ENCODE measurements at places on chromosomes 4 and X.
A peak's percentile ranks its signal among the peaks of the same experiment; 100 is the strongest.

DNA sequence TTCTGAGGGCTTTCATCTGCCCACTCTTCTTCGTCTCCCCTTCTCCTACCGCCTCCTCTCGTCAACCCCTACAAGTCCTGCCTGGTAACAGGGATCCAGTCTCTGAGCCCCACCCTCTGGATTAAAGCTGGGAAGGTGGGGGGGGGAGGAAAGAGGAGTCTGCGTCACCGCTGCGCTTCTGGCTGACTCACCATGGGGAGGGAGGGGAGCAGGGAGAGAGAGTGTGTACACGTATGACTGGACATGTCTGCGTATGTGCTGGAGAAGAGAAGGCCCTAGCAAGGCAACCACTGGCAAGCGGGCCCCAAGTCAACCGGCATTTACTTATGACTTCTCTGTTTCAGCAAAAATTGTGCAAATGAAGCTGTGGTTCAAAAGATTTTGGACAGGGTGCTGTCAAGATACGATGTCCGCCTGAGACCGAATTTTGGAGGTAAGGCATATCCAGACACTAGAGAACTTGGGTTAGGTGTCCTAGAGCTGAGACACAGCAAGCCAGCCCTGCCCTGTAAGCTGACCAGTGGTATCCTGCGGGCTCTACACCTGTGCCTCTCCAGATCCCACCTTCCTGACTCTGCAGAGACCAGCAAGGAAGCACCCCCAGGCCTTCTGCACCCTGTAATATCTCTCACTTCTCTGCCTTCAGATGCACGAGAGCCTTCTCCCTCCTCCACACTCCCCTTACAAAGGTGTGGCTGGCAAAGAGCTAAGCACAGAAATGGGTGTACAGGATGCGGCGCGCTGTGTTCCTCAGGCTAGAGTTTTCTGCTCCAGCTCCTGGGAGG lies 2.5 kb downstream of the GABRQ start:
- DNase-seq: no peak

DNA sequence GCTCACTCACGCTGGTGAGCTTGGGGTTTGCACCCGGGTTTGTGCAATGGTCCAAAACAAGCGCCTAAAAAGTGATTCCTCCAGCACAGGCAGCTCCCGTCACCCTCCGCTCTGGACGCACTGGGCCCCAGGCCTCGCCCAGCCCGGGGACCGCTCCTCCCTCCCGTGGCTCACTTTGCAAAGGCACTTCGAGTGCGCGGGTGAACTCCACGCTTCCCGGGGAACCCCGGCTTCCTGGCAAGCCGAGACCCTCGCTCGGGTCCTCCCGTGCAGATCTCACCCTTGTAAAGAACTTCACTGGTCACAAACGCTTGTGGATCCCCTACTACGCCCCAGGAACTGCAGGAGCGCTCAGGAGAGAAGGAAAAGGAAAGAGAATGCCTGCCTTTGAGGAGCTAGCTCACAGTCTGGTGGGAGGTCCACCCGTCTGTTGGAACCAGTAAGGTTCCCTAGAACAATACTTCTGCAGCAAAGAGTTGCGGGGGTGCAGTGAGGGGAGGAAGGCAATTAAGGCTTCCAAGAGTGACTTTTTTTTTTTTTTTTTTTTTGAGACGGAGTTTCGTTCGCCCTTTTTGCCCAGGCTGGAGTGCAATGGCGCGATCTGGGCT lies at the start of gene CTPS2:
Gene CTPS2, minus strand, starts transcription at position 122 of the 608 bp plus-strand sequence. CDS start 9,767 bp downstream, outside the sequence.
- DNase-seq: peak; percentile 25

GRCh38 chrX:39481621-39482020 lies 616.1 kb downstream of the BCOR start:
- DNase-seq: no peak

- no peak for DNase-seq
Measured at GRCh38 chr4:72094059-72094797, 62.4 kb downstream of the NPFFR2 start.

GRCh38 chrX:9515973-9516538 lies 51.2 kb downstream of the TBL1X start:
- peak; percentile 12 for DNase-seq

GRCh38 chrX:68908071-68908470 lies 79.2 kb downstream of the EFNB1 start:
- no peak for DNase-seq

DNA sequence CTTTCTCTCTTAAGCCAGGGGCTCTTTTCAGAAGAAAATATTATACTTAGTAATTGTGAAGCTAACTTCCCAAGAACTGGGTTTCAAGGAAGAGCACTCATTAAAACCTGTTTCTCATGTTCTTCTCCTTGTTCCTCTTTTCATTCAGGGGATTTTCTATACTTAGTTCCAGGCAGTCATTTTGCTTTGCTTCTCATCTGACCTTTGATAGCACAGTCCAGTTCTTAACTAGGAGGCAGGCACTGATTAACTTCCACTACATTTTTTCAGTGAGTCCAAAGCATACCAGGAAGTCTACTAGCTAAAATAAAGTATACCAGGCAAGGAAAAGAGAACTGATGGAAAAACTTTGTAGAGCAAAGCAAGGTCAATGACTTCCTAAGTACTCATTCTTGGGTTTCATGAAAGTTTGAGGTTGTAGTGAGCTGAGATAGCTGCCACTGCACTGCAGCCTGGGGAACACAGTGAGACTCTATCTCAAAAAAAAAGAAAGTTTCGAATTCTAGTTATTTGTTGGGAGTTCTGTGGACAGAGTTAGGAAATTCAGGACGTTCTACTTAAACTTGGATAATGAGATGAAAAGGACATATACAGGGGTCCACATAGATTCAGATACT lies 190.1 kb upstream of the HS3ST1 start:
- no peak for DNase-seq

DNA sequence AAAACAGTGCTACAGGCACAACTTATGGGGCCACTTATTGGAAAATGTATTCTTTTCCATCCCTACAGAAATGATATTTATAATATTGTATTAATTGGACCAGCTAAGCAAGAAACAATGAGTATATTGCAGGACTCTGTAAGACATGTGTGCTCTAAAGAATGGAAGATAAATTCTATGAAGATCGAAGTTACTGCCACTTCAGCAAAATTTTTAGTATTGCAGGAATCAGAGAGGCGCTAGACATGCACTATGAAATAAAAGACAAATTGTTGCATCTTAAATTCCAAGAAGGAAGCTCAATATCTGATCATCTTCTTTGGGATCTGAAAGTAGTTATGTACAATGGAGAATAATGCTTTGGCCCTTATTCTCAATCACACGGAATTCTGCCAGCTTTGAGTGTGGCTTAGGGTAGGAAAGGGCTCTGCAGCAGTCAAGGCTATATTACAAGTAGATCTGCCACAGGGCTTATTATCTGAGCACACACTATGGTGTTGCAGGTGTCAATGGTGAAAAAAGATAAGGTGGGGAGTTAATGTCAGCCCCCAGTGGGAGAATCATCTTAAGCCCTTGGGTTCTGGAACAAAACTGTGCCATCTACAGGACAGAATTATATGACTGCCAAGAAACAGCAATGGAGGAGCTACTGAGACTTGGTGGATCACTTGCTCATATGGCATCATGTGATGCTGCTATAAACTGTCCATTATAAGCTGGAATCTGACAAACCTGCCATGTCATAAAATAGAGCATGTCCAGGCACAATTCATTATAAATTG lies 334.0 kb upstream of the NDST3 start:
- no peak for DNase-seq

DNA sequence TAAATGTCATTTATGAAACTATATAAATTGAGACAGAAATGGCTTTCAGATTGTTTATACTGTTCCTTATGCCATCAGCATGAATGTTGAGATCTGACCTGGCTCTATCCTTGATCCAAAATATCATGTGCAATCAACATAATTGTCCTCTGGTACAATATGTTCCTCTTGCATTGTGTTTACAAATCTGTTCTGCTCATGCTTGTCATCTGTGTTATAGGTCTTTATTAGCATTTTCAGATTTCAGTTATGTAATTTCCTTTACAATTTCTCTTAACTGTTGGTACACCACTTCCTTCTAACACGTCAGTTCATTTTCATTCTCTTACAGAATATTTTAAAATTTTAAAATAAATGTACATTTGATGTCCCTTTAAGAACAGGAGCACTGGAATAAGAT lies 1.6 kb downstream of the HPGD start:
- DNase-seq: no peak
